NCI-H446 treated with DMSO at 0.1 percent for 48 hours (cell line): ENCODE measurements at places on chromosomes 1 and 21.

- no peak for DNase-seq
Observed at GRCh38 chr1:4969556-4970129, 315.2 kb downstream of the AJAP1 start.

GRCh38 chr1:234772345-234773147, 162.6 kb upstream of the IRF2BP2 start:
- no peak for DNase-seq

GRCh38 chr1:171220081-171220420, 28.2 kb upstream of the FMO1 start:
- DNase-seq, result no peak

GRCh38 chr1:30250984-30251850, 472.2 kb downstream of the MATN1 start:
- DNase-seq, result no peak

DNA sequence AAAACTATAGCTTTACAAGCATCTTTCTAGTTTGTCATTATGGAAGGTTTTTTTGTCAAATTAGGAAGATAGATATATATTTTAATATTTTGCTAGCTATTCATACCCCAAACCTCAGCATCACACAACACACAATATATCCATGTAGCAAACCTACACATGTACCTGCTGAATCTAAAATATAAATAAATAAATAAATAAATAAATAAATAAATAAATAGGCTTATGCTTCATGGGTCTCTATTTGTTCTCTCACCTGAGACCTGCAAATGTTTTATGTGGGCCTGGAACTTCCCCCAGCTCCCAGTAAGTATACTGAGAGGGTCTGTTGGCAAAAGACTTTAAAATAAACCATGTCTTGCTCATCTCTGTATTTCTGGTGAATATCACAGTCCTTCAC, 147.4 kb upstream of the BEND5 start:
- no peak for DNase-seq

- no peak for DNase-seq
Observed at GRCh38 chr21:45438391-45439145, 33.6 kb downstream of the COL18A1 start.

GRCh38 chr21:44455524-44456213, 359 bp downstream of the LRRC3 start:
- DNase-seq, result no peak

DNA sequence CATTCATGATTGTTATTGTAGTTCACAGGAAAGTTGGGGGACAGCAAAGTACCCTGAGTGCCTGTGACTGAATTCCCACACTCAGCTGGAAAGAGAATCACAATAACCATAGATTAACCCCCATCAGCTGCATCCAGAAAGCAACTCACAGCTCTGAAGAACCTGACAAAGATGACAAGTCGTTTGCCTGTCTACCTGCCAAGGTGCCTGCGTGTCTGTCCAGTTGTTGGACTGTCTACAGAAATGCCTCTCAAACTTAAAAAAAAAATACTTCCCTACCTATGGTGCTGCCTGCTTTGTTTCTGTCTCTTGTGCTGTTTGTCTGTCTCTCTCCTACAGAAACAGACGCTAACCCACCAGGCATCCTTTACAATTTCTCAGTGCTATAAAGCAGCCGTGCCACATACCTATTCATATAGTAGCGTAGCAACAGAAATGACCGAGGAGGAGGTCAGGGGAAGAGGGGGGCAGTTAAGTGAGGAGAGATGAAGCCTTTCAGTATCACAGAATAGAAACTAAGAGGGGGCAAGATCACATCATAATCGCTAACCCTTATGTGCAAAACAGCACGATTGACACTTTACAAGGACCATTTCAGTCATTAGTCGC, 154.6 kb upstream of the HMGB4 start:
- DNase-seq, result no peak

DNA sequence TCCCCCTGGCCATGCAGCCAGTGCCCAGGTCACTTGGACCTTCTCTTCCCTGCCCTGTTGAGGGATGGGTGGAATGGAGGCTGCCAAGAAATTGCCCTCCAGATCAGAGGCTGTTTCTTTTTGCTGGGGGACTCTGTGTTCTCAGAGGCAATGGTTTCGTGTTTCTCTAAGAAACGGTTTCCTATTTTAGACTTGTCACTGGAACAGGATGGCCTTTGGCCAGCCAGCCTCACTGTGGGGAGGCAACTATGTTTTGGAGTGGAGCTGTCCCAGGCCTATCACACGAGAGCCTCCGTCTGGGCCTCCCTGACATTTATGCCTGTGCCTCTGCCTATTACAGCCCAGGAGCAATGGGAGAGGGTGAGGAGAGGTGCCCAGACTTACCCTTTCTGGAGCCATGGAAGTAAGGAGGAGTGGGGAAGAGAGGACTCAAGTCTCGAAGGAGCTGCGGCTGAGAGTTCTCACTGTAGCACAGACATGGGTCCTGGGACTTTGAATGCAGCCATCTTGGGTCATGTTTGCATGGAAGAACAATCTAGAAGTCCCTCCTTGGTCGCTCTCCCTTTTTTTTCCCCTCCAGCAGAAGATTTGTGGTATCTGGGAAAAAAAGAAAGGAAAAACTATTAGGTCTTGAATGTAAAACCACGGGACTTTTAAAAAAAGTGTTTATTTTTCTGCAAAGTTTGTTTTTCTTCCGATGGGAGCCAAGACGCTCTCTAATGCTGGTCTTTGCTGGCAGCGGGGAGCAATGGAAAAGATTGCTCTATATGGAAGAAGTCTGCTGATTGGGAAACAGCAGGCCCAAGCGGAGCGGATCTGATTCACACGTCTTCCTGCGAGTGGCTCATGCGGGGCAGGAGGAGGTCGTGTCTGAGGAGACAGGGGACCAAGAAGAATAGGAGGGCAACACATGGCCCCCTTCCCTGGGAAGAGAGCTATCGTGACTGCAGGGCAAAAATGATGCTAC, 219.2 kb downstream of the FOXD2 start:
- DNase-seq, result no peak

DNA sequence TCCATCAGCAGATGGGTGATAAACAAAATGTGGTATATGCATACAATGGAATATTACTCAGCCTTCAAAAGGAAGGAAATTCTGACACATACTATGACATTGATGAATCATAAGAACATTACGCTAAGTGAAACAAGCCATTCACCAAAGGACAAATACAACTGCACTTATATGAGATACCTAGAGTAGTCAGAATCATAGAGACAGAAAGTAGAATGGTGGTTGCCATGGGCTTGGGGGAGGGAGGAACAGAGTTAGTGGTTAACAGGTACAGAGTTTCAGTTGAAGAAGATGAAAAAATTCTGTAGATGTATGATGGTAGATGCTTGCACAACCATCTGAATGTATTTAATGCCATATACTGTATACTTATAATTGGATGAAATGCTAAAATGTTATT, 39.1 kb upstream of the KCNK2 start:
- no peak for DNase-seq

- no peak for DNase-seq
Observed at GRCh38 chr1:43488165-43488564, 34.4 kb upstream of the HYI start.

DNA sequence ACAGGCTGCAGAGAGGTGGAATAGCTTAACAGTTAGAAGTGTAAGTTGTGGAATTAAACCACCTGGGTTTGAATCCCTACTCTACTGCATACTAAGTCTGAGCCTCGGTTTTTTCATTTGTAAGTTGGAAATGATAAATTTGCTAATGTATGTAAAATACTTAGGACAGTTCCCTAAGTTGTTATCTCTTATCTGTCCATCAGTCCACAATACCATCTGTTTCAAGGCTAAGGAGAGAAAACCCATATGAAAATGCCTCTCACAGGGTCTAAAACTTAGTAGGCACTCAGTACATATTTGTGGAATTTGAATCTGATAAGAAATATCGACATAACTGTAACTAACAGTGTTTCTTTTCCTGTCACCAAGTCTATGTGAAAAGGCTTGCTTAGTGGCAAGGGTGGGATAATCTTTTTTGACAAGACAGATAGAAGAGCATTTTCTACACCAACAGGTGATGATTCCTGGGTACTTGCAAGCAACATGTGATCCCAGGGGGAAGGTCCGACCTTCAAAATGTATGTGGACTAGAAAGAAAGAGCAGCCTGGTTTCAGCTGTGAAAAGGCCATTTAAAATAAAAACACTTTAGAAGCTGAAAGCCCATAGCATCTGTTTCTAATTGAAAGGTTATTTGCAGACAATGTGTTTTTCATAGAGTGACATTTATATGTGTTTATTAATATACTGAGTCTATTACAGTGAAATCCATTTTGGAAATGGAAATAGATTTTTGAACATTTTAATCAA, 202.9 kb downstream of the HHAT start:
- no peak for DNase-seq

- no peak for DNase-seq
Observed at GRCh38 chr1:210758761-210759160, 375.2 kb downstream of the KCNH1 start.

DNA sequence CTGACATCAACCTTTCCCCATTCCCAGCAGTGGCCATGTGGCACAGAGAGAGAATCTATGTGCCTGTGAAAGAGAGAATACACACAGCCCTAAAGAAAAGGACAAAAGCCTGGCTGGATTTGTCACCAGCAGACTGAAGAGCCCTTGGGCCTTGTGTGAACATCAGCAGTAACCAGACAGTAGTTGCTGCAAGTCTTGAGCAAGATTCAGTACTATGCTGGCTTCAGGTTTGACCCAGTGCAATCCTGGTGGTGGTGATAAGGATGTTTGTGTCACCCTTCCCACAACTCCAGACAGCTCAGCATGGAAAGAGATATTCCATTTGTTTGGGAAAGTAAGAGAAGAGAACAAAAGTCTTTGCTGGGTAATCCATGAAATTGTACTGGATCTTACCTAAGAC, 28.4 kb upstream of the GBP6 start:
- DNase-seq, result no peak

GRCh38 chr1:162973381-162973795, 95.8 kb upstream of the RGS4 start:
- no peak for DNase-seq

DNA sequence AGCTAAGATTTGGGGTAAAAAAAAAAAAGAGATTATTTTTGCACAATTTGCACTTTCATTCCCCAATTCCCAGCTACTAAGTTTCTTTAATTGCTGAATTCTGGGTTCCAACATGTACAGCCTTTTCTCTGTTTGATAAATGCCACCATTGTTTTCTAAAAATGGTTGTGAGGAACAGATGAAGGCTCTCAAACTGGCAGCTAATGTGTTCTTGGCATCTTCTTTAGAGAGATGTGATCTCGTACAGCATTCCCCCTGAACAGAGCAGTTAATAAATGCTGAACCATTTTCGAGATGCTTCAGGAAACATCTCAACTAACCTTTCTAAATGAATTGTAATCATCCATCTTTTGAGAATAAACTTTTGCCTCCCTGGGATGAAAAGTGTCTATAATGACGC, 107.9 kb upstream of the DYNLT5 start:
- DNase-seq, result no peak

- DNase-seq, result no peak
Observed at GRCh38 chr1:93675271-93675670, 6.4 kb downstream of the BCAR3 start.

DNA sequence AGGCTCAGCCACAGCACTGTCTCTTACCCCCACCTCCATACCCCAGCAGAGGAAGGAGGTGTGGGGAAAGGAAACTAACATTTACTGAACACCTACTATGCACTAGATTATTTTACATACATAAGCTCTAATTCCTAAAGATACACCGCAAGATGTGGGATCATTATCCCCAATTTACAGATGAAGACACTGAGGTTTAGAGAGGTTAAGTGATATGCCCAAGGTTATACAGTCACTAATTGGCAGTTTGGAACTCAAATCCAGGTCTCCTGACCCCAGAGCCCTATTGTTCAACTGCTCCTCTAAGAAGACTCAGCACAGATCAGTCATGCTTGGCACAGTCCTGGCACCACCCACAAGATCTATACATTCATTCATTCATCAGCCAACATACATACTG, 3.7 kb upstream of the TENT5B start:
- no peak for DNase-seq

DNA sequence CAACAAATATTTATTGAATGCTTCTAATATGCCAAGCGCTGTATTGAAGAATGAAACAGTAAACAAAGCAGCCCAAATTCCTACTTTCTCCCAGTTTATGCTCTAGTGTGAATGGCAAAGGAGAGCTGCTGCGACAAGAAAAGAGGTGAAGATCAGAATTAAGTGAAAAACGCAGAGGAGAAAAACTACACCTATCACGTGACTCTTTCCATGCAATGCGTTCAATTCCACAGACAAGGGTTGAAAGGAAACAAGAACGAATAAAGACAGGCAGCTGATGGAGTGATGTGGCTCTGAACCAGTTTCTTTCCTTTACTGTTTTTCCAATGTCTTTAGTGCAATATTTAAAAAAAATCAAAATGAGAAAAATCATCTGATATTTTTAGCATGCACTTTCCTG, 23.6 kb downstream of the MT1HL1 start:
- no peak for DNase-seq

DNA sequence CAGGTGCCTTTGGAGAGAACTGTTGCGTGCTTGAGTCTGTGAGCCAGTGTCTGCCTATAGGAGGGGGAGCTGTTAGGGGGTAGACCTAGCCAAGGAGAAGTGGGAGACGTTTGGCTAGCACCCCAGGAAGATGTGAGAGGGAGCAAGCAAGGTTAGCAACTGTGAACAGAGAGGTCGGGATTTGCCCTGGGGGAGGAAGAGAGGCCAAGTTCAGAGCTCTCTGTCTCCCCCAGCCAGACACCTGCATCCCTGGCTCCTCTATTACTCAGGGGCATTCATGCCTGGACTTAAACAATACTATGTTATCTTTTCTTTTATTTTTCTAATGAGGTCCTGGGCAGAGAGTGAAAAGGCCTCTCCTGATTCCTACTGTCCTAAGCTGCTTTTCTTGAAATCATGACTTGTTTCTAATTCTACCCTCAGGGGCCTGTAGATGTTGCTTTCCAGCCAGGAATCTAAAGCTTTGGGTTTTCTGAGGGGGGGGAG, 2.4 kb downstream of the BTG2 start:
- DNase-seq, result no peak

DNA sequence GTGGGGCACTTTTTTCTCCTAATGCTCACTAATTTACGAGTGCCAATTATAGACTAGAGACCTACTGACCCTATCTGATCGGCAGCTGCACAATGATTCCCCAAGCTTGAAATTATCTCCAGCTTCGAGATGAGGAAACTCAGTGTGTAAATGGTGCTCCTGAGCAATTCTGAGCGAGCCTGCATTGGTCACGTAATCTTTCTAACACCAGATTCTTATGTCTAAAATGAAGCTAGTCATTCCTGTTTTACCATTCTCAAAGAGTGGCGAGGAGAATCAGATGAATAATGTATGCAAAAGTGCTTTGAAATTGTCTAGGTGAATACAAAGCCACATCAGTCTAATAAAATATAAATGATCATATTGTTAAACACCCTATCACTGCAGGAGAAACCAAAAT, 318.1 kb upstream of the FAM78B start:
- no peak for DNase-seq

DNA sequence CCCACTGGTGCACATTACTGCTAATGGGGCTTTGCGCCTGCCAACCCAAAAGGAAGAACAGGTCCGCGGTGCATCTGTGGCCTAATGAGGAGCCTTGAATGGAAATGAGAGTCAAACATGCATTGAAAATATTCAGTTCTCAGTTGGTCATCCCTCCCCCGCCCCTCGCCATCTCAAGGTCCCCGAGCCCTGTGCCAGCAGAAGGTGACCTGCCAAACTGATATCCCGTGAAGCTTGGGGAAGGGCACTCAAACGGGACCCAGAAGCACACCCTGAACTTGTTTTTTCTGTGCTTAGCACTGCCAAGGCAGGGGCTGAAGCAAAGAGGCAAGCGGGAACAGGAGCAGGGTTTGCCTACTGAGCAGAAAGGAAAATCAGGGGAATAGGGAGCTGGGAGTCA, 67.9 kb upstream of the ZNF648 start:
- DNase-seq, result no peak

- no peak for DNase-seq
Observed at GRCh38 chr1:41804176-41804575, 114.5 kb downstream of the HIVEP3 start.
